Activated naive CD8-positive, alpha-beta T cell treated with anti-CD3 and anti-CD28 coated beads, Interleukin-2, amount 50 U/mL, for 16 hours (primary cell): ENCODE measurements at places on chromosomes 4 and X.

DNA sequence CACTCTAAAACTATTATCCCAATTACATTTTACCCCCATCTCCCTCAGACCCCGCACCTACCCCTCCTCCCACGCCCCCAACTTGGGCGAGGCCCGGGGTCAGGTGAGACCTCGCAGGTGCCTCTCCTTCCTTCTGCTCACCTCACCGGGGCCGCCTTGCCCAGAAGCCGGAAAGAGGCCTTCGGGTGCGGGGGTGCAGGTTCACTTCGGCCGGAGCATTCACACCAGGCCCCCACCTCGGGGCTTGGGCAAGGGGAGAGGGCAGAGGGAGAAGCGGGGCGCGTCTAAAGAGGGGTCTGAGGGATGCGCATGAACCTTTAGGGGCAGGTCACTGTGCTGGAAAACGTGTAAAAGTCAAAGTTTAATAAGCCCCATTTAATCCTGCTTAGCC lies 427 bp downstream of the ZNF182 start:
- DNase-seq, result no peak

DNA sequence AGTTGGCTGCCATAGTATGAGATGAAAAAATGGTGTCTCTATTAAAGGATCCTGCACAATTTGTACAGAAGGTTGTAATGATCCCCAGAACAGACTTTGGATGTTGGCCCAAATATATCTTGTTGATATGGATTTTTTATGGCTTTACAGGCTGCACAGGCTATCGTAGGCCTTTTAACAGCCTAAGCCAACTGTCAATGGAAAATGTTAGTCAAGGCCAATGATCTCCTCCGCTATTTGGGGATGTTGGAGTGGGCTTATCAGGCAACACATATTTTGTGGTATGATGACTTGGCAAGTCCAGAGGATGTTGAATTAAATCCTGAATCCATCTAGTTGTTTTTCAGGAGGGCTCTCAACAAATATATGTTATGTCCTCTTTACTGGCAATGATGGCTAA lies 42.1 kb downstream of the ZCCHC13 start:
- DNase-seq, result no peak

DNA sequence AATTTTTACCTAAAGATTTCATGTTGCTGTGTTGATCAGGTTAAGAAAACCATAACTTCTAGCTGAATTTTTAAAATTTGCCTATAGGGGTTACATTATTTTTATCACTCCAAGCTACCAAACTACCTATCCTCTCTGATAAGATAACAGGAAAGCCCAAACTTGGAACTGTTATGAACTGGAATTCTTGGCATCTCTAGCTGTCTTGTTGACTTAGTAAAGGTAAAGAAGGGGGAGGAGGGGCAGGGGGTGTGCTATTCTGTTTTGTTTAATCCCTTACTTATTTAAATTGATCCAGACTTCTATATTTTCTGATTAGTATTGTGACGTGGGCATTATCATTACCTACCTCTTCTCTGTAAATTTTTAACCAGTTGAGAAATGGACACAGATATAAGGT lies 54.7 kb downstream of the SLAIN2 start:
- no peak for DNase-seq

GRCh38 chr4:119246177-119246733 lies 33.7 kb downstream of the USP53 start:
- no peak for DNase-seq

GRCh38 chr4:40423735-40424134 lies 88.6 kb downstream of the CHRNA9 start:
- no peak for DNase-seq

DNA sequence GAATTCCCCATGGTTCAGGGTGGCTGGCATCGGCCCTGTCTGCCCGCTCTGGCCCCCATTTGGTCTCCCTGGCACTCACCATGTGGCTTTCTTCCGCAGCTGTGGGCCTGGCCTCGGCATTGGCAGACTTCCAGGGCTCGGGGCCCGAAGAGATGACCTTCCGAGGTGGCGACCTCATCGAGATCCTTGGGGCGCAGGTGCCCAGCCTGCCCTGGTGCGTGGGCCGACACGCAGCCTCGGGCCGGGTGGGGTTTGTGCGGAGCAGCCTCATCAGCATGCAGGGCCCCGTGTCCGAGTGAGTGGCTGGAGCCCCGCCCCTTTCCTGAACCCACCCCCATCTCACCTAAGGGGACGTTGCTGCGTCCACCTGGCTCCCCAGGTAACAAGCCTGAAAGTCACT lies 20.1 kb downstream of the SH3TC1 start:
- no peak for DNase-seq

DNA sequence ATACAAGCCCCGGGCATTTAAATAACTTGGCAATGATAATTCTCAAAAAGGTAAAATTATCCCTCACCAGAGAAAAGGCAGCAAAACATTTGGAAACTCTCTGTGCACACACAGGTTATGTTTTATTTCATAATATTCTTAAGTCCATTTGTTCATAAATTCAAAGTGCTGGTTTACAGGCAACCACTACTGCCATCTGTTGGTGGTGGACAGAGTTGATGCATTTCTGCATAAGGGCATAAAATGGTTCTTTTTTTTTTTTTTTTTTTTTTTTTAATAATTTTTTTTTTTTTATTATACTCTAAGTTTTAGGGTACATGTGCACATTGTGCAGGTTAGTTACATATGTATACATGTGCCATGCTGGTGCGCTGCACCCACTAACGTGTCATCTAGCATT lies 31.5 kb upstream of the IL21 start:
- no peak for DNase-seq

DNA sequence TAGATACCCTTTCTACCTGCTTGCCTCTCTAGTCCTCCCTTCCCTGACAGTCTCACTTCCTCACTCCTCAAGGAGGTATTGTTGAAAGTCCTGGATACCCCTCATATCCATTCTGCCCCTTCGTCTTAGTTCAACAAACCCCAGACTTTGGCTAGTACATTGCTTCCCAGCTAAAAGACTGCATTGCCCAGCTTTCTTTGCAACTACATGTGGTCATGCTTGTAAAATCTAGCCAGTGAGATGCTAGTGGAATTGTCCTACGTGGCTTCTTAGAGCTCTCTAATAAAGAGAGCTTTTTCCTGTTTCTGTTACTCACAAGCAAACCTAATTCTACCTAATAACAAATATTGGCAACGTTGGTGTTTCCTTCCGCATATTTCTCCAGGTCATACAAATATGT lies 237.9 kb upstream of the PSAPL1 start:
- DNase-seq, result no peak

- DNase-seq, result no peak
Measured at GRCh38 chr4:122762520-122762919, 30.0 kb downstream of the BBS12 start.

DNA sequence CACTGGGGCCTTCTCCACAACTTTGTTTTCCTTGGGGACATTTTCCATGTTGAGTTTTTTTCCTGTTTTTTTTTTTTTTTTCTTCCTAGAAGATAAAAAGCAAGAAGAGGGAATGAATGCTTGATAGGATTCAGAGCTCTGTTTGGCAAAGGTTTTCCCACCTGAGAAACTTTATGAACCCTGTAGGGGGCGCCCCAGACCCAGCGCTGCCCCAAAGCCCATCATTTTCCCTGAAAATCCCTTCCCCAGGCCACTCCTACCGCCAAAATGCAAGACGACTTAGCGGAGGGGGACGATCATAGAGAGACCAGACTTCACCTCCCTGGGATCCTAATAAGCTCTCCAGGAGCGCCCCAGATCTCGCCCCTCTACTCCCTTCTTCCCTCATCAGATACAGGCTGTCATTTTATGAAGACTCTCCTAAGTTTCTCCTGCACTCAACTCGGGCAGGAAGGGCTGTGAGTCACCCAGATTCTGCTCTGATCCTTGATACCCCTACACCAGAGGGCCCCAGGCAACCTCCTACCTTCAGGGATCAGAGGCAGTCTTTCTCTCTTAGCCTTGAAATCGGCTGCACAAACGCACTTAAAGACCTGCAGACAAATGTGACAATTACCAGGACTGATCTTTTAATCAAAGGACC lies 1.4 kb downstream of the BEX5 start:
- no peak for DNase-seq

- no peak for DNase-seq
Measured at GRCh38 chr4:153204247-153204671, at the start of gene TRIM2. Gene TRIM2 (plus strand): TSS chr4:153204443. CDS start chr4:153204531, 88 bp downstream.

DNA sequence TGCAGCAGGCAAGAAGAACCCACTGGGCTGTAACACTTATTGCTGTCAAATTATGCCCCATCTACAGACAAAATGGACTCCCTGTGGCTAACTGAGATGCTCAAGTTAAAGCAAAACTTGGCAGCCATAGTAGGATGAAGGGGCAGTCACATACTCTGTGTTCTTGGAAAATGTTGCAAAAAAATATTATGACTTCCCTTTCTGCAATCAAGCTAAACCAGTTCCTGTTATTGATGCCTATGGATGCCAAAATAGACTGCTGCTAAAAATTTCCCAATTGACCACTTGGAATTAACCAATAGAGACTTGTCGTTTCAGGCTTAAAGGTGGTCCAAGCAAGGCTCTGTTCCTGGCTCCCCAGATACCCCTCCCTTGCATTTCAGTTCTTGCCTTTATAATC lies 49.5 kb downstream of the IQCM start:
- no peak for DNase-seq

DNA sequence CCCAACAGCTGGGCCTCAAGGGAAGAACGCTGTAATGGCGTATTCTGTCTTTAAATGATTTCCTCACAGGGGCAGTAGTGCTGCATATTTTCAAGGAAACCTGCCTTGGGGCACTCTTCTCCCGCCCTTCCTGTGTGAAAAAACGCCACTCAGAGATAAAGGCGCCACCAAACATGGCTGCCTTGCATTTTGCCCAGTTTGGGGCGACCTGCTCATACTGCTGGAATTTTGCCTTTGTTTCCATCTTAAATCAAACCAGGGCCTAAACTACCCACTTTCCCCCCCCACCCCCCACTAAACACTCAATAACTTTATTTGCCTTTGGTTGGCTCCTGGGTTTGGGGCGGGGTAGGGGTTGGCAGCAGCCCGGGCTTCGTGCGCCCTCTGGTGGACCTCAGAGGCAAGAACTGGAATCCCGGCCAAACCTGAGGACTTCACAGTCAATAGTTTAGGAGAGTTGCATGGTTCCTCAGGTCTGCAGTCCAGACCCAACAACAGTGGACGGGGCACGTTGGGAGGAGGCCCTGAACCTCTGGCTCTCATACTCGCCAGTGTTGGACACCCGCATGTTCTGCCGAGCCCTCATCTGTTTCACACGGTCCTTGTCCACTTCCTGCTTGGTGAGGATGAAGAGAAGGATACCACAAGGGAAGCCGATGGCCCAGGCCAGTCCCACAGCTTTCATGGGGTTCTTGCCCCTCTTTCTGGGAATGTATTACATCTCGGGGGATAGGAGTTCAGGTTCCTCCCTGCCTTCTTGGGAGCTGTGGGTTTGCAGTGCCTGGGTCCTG lies 220.1 kb upstream of the STK26 start:
- DNase-seq, result no peak

- DNase-seq, result no peak
Measured at GRCh38 chr4:116501954-116502353, 583.4 kb downstream of the TRAM1L1 start.

DNA sequence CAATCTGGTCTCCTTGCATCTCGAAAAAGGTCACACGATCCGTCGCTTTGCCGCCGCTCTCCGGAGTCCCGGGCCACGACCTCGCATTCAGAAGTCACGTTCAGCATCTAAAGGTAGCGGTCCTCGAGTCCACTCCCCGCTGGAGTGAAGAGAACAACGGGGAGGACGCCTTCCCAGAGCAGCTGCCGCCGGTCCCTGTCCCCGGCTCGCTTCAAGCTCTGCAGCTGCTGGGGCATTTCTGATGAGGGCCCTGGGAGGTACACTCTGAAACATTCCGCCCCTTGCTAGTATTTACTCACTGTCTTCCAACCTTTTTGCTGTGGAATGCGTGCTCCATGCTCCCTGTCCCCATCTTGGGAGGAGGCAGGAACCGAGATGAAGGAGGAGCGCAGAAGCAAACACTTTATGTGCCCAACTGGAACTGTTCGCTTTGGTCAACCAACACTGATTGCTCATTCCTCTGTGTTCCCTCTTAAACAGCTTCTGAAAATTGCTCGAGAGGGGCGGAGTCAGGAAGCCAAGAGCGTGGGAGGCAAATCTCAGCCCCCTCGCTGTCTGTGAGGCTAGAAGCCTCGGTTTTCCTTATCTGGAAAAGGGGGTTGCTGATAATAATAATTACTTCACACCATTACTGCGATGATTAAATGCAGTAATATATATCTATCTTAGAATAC lies 6.4 kb upstream of the VAMP7 start:
- DNase-seq, result no peak

DNA sequence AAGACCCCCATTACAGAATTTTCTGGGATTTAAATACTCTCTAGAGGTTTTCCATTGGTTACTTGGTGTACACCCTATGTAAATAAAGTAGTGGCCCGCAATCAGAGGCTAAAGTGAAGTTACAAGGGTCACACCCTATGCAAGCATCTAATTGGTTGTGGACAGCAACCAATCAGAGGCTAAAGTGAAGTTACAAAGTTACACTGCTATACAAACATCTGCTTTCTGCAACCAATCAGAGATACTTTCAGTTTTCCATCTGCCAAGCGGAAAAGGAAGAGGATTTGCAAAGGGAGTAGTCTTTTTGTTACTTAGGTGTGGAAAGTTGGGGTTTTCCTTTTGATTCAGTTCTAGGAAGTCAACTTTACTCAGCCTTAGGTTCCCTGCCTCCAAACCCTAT lies 2.0 kb upstream of the ATRX start:
- no peak for DNase-seq

- no peak for DNase-seq
Measured at GRCh38 chrX:12058087-12058486, 80.2 kb upstream of the FRMPD4 start.

- no peak for DNase-seq
Measured at GRCh38 chr4:107618656-107619055, 101.4 kb downstream of the PAPSS1 start.

DNA sequence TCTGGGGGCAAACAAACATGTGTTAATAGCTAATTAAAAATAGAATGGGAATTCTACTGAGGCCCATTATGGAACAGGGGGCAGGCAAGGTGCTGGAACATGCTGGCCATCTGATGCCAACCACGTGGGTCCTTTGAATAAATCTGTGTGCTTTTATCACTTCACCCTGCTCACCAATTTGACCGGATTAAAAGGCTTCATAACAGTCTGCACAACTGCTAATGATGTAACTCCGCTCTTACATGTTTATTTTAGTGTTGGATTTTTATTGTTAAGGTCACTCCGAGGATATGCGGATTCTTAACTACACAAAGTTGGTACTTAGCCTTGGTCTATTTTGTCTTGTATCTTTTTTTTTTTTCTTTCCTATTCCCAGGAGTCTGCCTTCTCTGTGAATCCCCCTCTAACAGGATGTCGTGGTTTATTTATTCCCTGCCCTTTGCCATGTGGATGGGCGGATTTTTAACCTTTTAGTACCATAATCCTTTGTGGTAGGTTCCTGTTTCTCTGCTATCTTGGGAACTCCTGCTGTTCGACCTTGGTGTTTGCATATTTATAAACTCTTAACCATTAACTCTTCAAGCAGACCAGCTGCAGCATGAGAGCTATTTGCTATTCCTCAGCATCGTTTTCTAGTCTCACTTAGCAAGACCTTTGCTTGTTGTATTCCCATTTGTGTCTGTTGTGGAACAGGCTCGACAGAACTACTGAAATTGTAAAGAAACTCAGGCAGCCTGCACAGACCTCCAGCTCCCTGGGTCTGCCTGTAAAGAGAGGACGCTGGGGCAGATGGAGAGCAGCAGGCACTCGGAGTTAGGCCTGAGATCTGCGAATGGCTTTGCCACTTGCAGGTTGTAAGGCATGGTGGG lies 38.0 kb downstream of the TRIM2 start:
- no peak for DNase-seq

GRCh38 chrX:375181-376036 lies 11.3 kb downstream of the PPP2R3B start:
- no peak for DNase-seq
